ENCODE measurements at places on chromosomes 16 and 17.

DNA sequence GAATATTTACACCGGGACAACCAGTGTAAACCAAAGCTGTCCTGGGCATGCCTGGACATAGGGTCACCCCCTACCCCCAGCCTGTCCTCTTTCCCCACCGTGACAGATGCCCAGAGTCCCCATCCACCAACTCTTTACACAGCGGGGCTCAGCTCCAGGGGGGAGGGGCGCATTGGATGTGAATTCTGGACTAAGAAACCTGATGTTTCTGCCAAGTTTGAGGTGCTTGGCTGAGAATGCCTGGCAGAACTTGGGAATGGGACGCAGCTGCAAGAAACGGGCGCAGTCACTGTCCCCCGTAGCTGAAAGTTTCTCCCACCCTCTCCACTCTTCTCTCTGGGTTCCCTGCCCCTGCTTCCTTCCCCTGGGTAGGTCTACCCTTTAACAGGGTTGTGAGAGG, 68.0 kb upstream of the CDC42EP4 start:
- DNase-seq, result no peak

DNA sequence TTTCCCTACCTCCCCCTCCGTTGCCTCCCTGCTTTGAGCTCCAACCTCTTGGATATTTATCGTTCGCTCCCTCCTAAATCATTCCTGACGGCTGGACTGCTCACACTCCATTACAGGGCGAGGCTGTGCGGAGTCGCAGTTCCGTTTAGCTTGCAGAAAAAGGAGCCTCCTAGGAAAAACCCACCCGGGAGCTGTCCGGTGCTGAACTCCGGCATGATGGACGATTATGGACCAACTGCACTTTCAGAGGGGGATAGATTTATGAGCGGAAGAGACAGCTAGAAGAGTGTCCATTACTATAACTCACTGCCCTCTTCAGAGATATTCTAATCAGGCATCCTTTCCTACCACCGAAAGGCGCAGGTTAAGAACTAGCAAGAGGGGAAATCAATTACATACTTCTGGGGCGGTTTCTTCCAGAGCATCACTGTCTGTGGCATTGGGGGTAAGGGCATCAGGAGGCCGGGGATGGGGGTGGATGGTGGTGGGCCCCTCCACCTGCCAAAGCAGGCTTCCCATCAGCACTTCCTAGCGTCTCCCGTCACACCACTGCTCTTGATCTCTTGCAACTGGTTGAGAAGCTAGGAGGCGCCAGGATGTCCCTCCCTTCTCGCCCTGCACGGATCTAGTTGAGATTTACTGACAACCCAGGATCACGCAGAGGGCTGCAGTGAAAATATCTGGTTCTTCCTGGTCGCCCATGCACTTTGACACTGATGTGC, 251.2 kb downstream of the ENGASE start:
- no peak for DNase-seq

DNA sequence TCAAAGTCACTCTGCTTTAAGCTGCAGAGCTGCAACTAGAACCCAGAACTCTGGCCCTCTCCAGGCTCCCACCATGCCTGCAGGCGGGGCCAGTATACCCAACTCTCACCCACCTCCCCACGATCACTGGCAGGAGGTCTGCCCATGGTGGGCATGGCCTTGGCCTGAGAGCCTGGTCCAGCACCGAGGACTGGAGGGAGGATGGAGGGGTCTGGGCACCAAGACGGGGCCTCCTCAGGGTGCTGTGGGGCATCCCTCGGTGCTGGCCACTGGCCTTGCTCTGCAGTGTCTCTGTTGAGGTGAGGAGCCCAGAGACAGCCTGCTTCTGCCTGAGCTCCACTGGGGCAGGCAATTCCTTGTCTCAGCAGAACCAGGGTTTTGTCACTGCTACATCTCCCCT, 1.5 kb upstream of the KRT16 start:
- DNase-seq, result no peak

- no peak for DNase-seq
Measured at GRCh38 chr16:87461466-87461991, 31.3 kb downstream of the ZCCHC14 start.

- DNase-seq, result no peak
Measured at GRCh38 chr16:84911486-84912216, 91.9 kb downstream of the CRISPLD2 start.

GRCh38 chr17:1813088-1813487, 16.6 kb downstream of the SMYD4 start:
- DNase-seq, result no peak

DNA sequence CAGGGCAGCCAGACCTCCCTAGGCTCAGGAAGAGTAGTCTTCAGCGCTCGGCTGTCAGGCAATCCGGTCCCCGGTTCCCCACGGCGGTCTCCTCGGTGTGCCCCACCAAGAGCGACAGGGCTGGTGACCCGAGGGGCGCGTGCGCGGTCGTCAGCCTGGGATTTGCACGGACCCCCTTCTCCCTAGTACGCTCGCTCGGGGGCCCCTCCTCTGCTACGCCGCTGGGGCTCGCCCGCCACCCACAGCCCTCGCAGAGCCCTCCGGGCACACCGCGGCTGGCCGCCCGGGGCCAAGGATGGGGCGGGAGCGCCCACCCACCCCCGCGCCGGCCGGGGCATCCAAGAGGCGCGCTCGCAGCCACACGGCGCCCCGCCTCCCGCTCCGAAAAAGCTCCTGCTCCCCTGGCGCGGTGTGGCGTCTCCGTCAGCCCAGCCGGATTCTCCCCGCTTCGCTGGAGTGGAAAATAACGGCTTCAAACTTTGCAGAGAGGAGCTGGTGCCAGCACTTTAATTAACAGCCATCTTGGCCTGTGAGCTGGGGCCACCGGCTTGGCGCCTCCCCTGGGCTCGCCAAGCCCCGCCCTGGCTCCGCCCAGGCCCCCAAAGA, 2.1 kb upstream of the C1QL1 start:
- DNase-seq, result peak; percentile 11

DNA sequence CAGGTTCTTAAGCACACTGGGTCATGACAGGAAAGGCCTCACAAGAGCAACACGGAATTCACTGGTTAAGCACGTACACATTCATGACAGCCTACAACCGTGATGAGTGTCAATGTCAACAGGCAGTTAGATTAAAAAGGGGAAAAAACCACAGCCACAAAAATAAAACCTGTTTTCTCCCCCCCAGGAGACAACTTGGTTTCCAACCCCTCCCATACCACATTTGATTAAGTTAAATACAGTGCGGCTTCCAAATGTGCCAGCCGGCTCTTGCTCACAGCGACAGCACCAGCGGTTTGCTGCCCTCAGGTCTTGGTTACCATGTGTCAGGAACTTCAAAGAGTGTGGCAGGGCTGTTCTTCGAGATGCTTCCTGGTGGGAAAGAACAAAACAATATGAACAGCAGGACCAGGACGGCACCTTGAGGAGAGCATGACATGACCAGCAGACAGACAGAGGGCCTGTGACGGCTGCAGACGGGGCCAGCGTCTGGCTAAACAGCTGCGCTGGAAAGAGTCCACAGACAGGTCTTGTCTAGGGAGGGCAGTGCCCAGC, 193.6 kb downstream of the PARN start:
- no peak for DNase-seq

GRCh38 chr17:60398227-60398959, 6.5 kb upstream of the USP32 start:
- no peak for DNase-seq

- DNase-seq, result peak; percentile 59
Measured at GRCh38 chr17:28552176-28552999, at the start of gene UNC119. Gene UNC119, minus strand, starts transcription at chr17:28552624. Its CDS starts 67 bp downstream, at chr17:28552557.

- no peak for DNase-seq
Measured at GRCh38 chr16:17691106-17691898, 220.5 kb upstream of the XYLT1 start.

DNA sequence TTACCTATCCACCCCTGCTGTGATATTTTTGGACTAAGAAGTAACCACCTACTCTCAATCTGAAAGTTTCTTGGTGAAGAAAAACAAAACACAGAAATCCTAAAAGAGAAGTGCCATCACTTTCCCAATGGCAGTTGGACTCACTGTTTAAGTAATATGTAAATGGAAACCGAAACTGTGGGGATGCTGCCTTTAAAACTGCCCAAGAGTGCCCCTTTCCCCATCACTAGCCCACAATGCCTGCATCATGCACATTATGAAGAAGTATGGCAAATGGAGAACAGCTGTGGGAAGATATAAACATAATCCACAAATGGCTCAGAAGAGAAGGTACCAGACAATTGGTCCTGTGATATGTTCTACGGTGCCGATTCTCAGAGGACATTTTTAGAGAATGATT, 33.5 kb upstream of the SLC6A2 start:
- no peak for DNase-seq

- DNase-seq, result no peak
Measured at GRCh38 chr16:88472637-88473205, 19.6 kb downstream of the ZFPM1 start.

DNA sequence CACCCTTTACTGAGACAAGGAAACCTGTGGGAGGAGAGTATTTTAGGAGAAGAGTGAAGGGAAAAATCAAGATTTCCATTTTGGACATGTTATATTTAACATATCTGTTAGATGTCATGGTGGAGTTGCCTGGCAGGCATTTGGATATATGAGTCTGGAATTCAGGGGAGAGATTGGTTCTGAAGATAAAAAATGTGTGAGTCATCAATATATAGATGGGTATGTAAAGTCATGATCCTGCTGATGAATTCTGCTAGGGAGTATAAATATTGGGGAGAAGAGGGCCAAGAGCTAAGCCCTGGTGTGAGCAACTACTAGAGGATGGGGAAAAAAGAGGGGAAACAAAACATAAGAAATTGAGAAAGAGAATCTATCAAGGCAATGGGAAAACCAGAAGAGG, 151.3 kb upstream of the SOX9 start:
- no peak for DNase-seq

GRCh38 chr17:27762527-27763305, 37.6 kb downstream of the NOS2 start:
- no peak for DNase-seq

DNA sequence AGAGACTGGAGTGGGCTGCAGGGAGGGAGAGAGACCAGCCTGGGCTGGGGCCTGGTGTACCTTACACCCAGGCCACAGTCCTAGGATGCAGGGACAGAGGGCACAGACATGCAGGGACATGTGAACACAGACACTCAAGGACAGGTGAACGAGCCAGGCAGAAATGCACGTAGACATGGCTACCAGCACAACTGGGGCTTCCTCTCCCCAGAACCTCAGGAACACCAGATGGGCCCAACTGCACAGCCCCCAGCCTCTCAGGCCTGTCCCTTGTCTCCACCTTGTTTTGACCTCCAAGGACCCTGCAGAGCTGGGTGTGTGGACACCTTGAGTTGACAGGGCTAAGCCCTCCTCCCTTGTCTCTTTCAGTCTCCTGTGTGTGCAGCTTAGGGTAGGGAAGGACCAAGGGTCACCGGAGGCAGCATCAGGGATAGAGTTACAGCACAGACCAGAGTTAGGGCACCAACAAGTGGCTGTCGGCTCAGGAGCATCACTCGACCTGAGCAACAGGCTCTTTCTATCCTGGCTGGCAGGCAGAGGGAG, 9.2 kb downstream of the SEZ6 start:
- DNase-seq, result no peak

DNA sequence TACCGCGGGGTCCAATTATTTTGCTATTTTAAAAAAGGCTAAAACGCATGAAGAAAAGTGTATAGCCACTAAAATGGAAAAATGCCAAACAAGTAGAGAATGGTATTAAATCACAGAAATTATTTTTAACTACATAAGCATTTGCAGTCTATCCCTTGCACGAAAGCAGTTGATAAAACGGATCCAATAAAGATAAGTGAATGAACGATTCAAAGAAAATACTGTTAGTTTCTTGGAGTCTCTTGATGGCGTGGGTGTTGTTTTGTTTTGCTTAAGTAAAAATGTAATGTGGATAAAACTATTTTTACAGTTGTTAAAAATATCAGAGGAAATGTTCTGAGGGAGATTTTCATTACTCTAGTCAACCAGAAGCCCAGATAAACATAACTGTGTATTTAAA, 9.3 kb downstream of the HS3ST3A1 start:
- DNase-seq, result no peak

Data from T1000 (cell line).